EH (cell line): ENCODE measurements at places on chromosomes 12 and 14.

DNA sequence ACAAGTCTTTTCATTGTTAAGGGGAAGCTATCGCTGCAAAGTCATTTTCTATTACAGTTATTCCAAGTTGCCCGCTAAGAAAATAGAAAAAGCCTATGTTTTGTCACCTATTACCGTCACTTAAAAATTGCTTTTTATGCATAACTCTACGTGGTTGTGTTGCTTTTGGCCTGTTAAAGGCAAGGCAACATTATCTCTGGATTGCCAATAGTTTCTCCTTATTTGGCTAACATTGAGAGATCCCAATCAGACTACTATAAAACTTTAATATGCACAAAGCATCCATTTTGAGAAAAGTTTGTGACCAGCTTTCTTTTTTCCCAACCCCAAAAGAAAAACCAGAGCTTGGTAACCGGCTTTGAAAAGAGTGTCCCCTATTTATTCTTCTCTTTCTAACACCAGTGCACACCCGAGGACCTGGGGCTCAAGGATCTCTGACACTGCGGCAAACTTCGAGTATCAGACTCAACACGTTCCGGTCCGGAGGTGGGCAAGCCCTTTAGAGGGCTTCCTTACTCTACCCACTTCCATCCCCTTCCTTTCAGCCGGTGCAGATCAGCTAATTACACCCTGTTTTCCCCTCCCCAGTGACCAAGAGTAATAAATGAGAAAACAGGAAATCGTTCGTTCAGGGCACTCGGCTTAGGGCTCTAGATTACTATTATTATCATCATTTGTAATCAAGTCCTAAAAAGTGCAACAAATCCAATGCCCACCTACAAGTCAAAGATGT is 1.2 kb downstream of the PPP1R12A start:
- peak; percentile 35 for DNase-seq

GRCh38 chr14:100239840-100240667 is 1.1 kb downstream of the YY1 start:
- DNase-seq = peak; percentile 95

- DNase-seq = peak; percentile 46
These were observed 483.3 kb downstream of the ZFP36L1 start for GRCh38 chr14:68309616-68310015.

- peak; percentile 15 for DNase-seq
These were observed 2.1 kb downstream of the GLIPR1 start for GRCh38 chr12:75482646-75483045.

GRCh38 chr12:55727643-55728185 is 1.1 kb downstream of the CD63 start:
- peak; percentile 63 for DNase-seq
